ENCODE measurements at places on chromosomes 6 and 20.

- H3K4me3 ChIP-seq: no peak overlapping the region
- H3K27me3 ChIP-seq: peaks cover 7% of the 10 kb centered on the region
- H3K27ac ChIP-seq: no peak overlapping the region
- DNase-seq: no peak
- no peaks in the 10 kb centered on the region for H3K4me1 ChIP-seq
Observed at GRCh38 chr6:122833021-122833491, 44.0 kb downstream of the SMPDL3A start.

DNA sequence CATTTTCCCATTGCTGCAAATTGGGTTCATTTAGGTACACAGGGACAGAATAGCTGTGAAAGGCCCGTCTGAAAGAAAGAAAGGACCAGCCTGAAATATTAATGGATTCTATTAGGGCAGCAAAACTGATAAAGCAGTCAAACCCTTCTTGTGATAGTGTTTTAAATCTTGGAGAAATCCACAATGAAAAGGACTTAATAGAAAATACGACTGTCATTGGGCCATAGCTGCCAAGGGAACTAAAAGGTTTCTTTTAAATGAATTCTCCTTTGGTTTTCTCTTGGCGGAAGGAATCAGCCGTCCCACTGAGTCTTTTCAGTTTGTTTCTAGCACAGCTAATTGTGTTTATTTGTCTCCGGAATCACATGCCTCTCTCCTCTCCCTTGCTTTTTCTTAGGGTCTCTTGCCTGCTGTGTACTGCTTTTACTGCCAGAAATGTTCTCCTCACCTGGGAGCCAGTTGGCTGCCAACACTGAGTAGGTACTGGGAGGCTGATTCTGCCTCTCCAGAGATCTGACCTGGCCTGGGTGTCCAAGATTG is 11.3 kb downstream of the PAQR8 start:
- no peaks in the 10 kb centered on the region for H3K36me3 ChIP-seq
- no peaks in the 10 kb centered on the region for H3K27me3 ChIP-seq
- no peak for DNase-seq
- H3K27ac ChIP-seq: no peak overlapping the region
- H3K4me1 ChIP-seq: no peaks in the 10 kb centered on the region

DNA sequence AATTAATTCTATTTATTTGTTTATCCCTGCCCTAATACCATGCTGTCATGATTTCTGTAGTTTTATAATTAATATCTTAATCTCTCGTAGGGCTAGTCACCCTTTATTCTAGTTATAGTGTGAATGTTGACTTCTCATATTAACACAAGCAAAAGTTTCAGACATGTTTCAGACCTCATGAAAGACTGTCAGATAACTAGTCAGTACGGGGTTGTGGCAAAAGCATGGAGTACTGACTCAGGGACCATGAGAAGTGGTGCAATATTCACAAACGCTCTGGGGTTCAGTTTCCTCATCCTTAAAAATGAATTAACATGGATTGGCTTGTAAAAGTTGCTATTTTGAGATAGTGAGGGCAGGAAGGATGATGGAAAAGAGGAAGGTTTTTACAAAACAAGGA is 148.9 kb downstream of the TMEM200A start:
- no peak overlapping the region for H3K4me3 ChIP-seq
- H3K36me3 ChIP-seq: no peaks in the 10 kb centered on the region
- no peak overlapping the region for H3K27ac ChIP-seq
- no peaks in the 10 kb centered on the region for H3K27me3 ChIP-seq

GRCh38 chr6:5645328-5646290 is 361.1 kb downstream of the NRN1 start:
- DNase-seq: no peak
- H3K4me3 ChIP-seq: no peak overlapping the region
- H3K27me3 ChIP-seq: no peaks in the 10 kb centered on the region
- no peaks in the 10 kb centered on the region for H3K4me1 ChIP-seq

DNA sequence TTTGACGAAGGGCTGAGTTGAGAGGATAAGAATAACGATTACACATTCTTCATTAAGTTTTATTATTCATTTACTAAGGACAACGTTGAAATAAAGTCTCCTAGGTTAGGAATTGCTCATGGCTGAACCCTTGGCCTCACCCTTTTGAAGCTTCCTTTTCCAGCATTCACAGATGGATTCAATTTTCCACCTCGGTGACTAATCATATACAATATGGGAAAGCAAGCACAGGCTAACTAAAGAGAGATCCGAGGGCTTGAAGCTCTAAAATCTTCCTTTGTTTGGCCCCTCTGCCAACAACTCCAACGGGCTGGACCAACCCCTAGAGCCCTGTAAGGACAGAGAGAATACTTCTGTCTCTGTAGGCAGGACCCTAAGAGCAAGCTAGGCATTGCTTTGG is 159.5 kb downstream of the SOD2 start:
- no peak for DNase-seq
- H3K4me1 ChIP-seq: no peaks in the 10 kb centered on the region
- H3K36me3 ChIP-seq: no peaks in the 10 kb centered on the region
- no peak overlapping the region for H3K4me3 ChIP-seq
- H3K27ac ChIP-seq: no peak overlapping the region
- peaks cover 16% of the 10 kb centered on the region for H3K27me3 ChIP-seq
